Left cardiac atrium (tissue), 4 donors: ENCODE measurements at places on chromosomes 12 and 14. TPM values are rescaled to one million over a fixed set of nuclear protein-coding genes. Genes with fewer than 3 reads are reported as not detected.

- no peak for DNase-seq
Observed at GRCh38 chr12:95164656-95165055, 52.6 kb downstream of the FGD6 start.

HELB gene
- 1.4 TPM for total RNA-seq

TPI1 gene
- total RNA-seq, result 858 TPM

DNA sequence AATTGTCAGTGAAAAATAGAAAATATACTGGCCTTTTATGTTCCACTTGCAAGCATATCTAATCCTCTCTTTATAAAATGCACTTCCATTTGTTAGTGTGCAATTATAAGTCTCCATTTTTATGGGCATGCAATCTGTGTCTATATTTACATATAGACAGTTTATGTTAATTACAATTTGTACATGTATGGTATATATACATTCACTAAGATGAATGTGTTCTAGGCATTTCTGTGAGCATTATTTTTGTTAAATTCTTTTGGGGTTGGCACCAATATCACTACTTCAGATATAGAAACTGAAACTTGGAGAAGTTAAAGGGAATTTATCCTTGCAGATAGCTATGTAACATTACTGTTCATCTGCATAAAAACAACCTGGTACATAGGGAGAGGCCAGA lies 470.8 kb upstream of the LMO3 start:
- DNase-seq, result no peak

- no peak for DNase-seq
Observed at GRCh38 chr14:78633752-78634151, 463.6 kb downstream of the NRXN3 start.
